CD4-positive, alpha-beta T cell treated with Interleukin-15 for 1 hour (primary cell): ENCODE measurements at places on chromosomes 7 and 10.

DNA sequence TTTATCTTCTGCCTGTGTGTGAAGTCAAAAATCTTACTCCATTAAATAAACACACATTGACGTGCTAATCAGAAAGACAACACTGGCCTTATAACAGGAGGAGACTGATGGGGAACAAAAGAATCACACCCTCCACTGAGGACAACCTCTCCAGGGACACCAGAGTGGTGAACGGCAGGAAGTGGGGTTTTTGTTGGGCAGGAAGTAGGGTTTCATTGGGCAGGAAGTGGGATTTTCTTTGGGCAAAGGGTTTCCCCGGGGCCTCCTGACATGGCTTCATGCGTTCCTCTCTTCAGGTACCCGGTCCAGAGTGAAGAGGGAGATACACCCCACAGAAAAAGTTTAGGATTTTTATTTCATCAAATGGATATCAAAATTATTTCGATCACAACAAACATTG lies 30.6 kb downstream of the ADARB2 start:
- no peak for DNase-seq

- no peak for DNase-seq
Measured at GRCh38 chr7:17985473-17986239, 42.0 kb downstream of the PRPS1L1 start.

DNA sequence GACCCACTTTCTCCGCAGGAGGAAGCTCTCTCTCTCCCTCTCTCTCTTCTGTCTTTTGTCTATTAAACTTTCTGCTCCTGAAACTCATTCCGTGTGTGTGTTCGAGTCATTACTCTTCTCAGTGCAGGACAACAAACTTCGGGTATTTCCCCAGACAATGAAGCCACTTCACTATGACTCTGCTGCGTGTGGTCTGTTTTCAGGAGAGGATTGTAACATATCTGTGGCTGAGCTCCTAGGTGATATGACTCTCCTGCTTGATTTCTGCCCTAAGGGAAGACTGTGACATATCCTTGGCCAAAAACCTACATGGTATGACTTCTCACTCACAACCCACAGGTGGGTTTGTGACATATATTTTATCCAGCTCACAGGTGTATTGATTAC lies 39.9 kb upstream of the ZNF107 start:
- DNase-seq, result no peak

GRCh38 chr10:124416733-124417132 lies 2.0 kb downstream of the OAT start:
- DNase-seq, result no peak

GRCh38 chr7:82675396-82675795 lies 231.8 kb upstream of the CACNA2D1 start:
- no peak for DNase-seq

GRCh38 chr7:134120405-134120804 lies 6.7 kb upstream of the LRGUK start:
- no peak for DNase-seq
